Activated CD4-positive, alpha-beta T cell treated with anti-CD3 and anti-CD28 coated beads for 36 hours (primary cell): ENCODE measurements at places on chromosomes 1 and 21. TPM values are rescaled to one million over a fixed set of nuclear protein-coding genes. Genes with fewer than 3 reads are reported as not detected.
A peak's percentile ranks its signal among the peaks of the same experiment; 100 is the strongest.

Gene AGT
- total RNA-seq, result not detected

DNA sequence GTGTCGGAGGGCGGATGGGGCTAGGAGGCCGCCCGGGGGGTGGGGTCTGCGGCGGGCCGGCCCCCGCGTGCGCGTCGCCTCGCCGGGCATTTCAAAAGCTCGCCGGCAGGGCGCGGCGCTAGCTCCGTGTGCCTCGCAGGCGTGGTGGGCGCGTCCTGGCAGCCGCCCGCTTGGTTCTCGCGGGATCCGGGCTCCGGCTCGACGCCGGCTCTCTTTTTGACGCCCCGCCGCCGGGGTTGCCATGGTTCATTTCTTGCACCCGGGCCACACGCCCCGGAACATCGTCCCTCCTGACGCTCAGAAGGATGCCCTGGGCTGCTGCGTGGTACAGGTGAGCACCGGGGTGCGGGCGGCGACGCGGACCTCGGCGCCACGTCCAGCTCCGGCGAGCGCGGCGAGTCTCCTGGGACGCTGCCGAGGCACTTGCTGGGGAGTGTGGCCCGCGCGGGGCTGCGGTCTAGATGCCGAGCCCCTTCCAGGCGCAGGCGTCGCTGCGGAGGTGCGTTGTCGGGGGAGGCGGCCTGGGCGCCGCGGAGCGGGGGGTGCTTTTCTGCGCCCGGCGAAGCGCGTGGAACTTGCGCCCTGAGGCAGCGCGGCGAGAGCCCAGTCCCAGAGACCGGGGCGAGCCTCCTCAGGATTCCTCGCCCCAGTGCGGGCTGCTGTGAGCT, at the start of gene ZYG11A:
TSS of gene ZYG11A (plus strand) at position 118 of the 668 bp plus-strand sequence. CDS start at position 242, 124 bp downstream.
- H3K4me1 ChIP-seq, result peaks cover 5% of the 10 kb centered on the region
- peaks cover 18% of the 10 kb centered on the region for H3K27me3 ChIP-seq
- no peaks in the 10 kb centered on the region for H3K36me3 ChIP-seq
- no peak within 1 kb of the TSS for H3K27ac ChIP-seq

Gene ZNF691
- 11.7 TPM for total RNA-seq

GRCh38 chr1:15951341-15952153, 24.4 kb downstream of the ZBTB17 start:
- peaks cover 91% of the 10 kb centered on the region for H3K4me1 ChIP-seq
- DNase-seq, result peak; percentile 76
- peak overlapping the region; percentile 61 for H3K4me3 ChIP-seq
- H3K27ac ChIP-seq, result peak overlapping the region; percentile 95

Gene BRDT
- total RNA-seq, result not detected

- no peaks in the 10 kb centered on the region for H3K36me3 ChIP-seq
- H3K4me1 ChIP-seq, result no peaks in the 10 kb centered on the region
Measured at GRCh38 chr1:80915491-80915890, 885.2 kb upstream of the ADGRL2 start.

GRCh38 chr1:164624400-164624799, 65.4 kb downstream of the PBX1 start:
- no peak overlapping the region for H3K4me3 ChIP-seq
- no peak for DNase-seq
- no peak overlapping the region for H3K27ac ChIP-seq
- peaks cover 3% of the 10 kb centered on the region for H3K4me1 ChIP-seq
- H3K36me3 ChIP-seq, result no peaks in the 10 kb centered on the region

GRCh38 chr1:210747890-210748289, 386.1 kb downstream of the KCNH1 start:
- H3K36me3 ChIP-seq, result no peaks in the 10 kb centered on the region
- H3K27ac ChIP-seq, result no peak overlapping the region
- no peak for DNase-seq
- no peaks in the 10 kb centered on the region for H3K4me1 ChIP-seq

DNA sequence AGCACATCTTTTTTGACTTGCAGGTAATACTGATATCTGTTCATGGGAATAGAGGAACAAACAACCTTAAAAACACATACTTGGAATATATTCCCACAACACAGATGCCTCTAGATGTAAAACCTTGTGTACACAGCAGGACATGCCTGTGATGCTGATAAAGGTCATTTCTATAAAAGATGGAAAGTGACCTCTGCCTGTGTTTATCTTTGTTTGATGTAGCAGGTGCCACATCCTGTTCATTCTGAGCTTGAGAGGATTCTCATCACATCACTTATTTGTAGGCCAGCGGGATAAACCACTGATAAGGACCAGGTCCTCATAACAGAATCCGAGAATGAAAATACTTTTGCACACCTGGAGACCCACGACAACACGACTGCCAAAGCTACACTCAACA, 133.7 kb downstream of the SMYD2 start:
- H3K4me3 ChIP-seq, result no peak overlapping the region
- no peak overlapping the region for H3K27ac ChIP-seq
- DNase-seq, result no peak
- H3K36me3 ChIP-seq, result no peaks in the 10 kb centered on the region
- H3K4me1 ChIP-seq, result peaks cover 8% of the 10 kb centered on the region

GRCh38 chr1:187943606-187944403, 1115.1 kb downstream of the PLA2G4A start:
- no peaks in the 10 kb centered on the region for H3K4me1 ChIP-seq
- H3K27me3 ChIP-seq, result no peaks in the 10 kb centered on the region
- H3K4me3 ChIP-seq, result no peak overlapping the region
- DNase-seq, result no peak
- H3K36me3 ChIP-seq, result no peaks in the 10 kb centered on the region
- no peak overlapping the region for H3K27ac ChIP-seq

Gene SGIP1
- total RNA-seq, result 0.02 TPM

Gene GORAB
- total RNA-seq, result 13.5 TPM

- H3K4me3 ChIP-seq, result no peak overlapping the region
- H3K36me3 ChIP-seq, result no peaks in the 10 kb centered on the region
- DNase-seq, result no peak
- H3K27ac ChIP-seq, result no peak overlapping the region
Measured at GRCh38 chr1:227070638-227071285, 130.7 kb downstream of the COQ8A start.

Gene PAQR6
- 5.7 TPM for total RNA-seq

DNA sequence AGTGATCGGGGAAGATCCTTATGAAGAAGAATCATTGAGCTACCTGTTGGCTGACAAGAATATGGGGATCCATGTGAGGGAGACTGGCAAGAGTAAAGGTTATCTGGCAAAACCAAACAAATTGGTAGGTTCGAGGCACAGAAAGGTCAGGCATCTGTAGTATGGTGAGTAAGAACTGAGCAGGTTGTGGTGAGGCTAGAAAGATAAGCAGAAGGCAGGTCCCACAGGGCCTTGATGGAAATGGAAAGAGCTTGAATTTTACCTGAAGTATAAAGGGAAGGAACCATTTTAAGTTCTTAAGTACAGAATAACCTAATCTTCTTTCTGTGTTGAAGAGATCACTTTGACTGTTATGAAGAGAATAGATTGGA, 11.1 kb downstream of the PTPRC start:
- peak overlapping the region; percentile 72 for H3K4me3 ChIP-seq
- H3K4me1 ChIP-seq, result peaks cover 73% of the 10 kb centered on the region
- H3K36me3 ChIP-seq, result peaks cover 74% of the 10 kb centered on the region
- H3K27me3 ChIP-seq, result no peaks in the 10 kb centered on the region
- H3K27ac ChIP-seq, result peak overlapping the region; percentile 98
- DNase-seq, result peak; percentile 55

- peaks cover 11% of the 10 kb centered on the region for H3K36me3 ChIP-seq
- H3K27ac ChIP-seq, result no peak overlapping the region
- no peak overlapping the region for H3K4me3 ChIP-seq
Measured at GRCh38 chr1:185027252-185027882, 18.0 kb upstream of the RNF2 start.
